ENCODE measurements at places on chromosomes 2 and 18.

GRCh38 chr2:118529908-118530599 is 317.4 kb downstream of the EN1 start:
- H3K4me3 ChIP-seq, result no peak overlapping the region
- H3K4me1 ChIP-seq, result no peaks in the 10 kb centered on the region
- DNase-seq, result no peak
- H3K27ac ChIP-seq, result no peak overlapping the region
- H3K27me3 ChIP-seq, result no peaks in the 10 kb centered on the region

GRCh38 chr2:70643715-70644114 is 90.1 kb upstream of the TGFA start:
- H3K27me3 ChIP-seq, result no peaks in the 10 kb centered on the region
- H3K27ac ChIP-seq, result no peak overlapping the region
- no peak for DNase-seq
- no peak overlapping the region for H3K4me3 ChIP-seq
- H3K36me3 ChIP-seq, result no peaks in the 10 kb centered on the region

DNA sequence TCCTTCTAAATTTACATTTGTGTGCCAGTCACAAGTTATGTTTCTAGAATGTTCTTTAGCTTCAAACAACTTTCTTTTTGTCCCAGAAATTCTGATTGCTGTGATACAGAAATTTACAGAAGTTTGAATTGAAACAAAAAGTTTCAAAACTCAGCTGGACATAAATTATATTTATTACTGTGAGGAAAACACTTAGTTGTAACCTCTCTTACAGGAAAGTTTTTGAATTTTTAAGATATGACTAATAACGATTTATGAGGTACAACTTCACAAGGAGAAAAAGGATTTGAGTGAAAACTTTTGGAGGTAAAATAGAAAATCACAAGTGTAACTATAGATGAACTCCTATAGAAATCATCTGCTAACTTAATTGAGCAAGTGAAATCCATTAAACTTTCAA is 205.3 kb downstream of the TMEM247 start:
- no peaks in the 10 kb centered on the region for H3K27me3 ChIP-seq
- no peak overlapping the region for H3K4me3 ChIP-seq
- H3K27ac ChIP-seq, result no peak overlapping the region
- no peaks in the 10 kb centered on the region for H3K36me3 ChIP-seq
- H3K4me1 ChIP-seq, result no peaks in the 10 kb centered on the region

DNA sequence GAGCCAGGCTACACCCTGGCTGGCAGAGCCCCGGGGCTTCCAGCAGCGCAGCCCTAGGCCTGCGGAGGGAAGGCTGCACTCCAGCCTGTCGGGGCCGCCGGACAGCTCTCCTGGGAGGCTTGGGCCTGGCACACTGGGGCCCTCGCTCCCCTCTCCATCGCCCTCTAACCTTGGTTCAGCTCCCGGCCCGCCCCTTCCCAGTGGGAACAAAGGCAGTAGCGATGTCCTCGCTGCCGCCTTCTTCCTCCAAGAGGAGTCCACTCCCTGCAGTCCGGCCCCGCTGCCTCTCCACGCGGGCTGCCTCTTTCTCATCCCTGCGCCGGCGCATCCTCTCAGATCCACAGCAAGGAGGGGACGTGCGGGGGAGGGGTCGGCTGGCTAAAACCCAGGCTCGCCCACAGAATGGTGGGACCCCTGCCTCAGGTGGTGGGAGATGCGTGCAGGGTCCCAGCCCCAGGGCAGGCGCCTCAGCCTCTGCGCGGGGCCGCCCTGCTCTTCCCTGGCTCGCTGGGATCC is 138.1 kb downstream of the TWIST2 start:
- H3K4me1 ChIP-seq, result no peaks in the 10 kb centered on the region
- no peak overlapping the region for H3K27ac ChIP-seq
- H3K27me3 ChIP-seq, result no peaks in the 10 kb centered on the region
- no peak overlapping the region for H3K4me3 ChIP-seq
- H3K36me3 ChIP-seq, result no peaks in the 10 kb centered on the region
- DNase-seq, result no peak

DNA sequence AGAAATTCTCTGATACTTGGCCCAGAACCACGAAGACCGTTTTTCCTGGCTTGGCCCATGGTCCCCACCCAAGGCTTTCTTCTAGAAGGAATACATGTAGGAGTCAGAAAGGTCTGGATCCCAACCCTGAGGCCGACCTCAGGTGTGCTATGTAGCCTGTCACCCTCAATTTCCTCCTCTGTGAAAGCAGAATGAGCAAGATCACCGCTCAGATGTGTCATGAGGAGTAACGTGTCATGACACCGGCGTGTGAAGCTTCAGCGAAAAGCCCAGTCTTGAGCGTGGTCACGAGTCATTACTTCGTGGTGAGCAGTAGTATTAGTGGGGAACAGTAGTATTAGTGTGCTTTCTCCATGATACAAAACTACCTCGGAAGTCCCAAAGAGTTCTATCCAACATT is 103.4 kb downstream of the ALPK2 start:
- DNase-seq, result no peak
- H3K27ac ChIP-seq, result no peak overlapping the region
- no peaks in the 10 kb centered on the region for H3K36me3 ChIP-seq
- H3K4me3 ChIP-seq, result no peak overlapping the region

GRCh38 chr2:186130748-186131641 is 355.1 kb upstream of the ZC3H15 start:
- no peaks in the 10 kb centered on the region for H3K27me3 ChIP-seq
- H3K4me1 ChIP-seq, result no peaks in the 10 kb centered on the region

DNA sequence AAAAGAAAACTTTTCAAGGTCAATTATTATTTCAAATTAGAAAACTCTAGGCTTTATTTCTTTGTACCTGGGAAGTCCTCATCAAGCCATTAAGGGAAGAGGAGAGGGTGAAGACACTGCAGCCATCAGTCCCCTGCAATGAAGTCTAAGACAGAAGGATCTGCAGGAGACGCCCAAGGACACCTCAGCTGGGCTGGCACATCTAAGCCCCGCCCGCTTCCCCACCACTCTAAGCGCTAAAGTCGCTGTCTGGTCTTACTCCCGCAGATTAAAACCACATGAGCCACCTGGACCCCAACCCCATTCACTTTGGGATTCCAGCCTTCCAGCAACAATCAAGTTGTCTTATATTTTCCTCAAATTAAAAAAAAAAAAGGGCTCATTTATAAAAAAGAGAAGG is 104.4 kb downstream of the AFF3 start:
- H3K4me1 ChIP-seq, result no peaks in the 10 kb centered on the region
- H3K4me3 ChIP-seq, result no peak overlapping the region
- DNase-seq, result no peak

GRCh38 chr2:173649527-173650219 is 295.0 kb downstream of the CDCA7 start:
- H3K4me3 ChIP-seq, result no peak overlapping the region
- H3K27me3 ChIP-seq, result no peaks in the 10 kb centered on the region
- DNase-seq, result no peak
- H3K4me1 ChIP-seq, result no peaks in the 10 kb centered on the region

DNA sequence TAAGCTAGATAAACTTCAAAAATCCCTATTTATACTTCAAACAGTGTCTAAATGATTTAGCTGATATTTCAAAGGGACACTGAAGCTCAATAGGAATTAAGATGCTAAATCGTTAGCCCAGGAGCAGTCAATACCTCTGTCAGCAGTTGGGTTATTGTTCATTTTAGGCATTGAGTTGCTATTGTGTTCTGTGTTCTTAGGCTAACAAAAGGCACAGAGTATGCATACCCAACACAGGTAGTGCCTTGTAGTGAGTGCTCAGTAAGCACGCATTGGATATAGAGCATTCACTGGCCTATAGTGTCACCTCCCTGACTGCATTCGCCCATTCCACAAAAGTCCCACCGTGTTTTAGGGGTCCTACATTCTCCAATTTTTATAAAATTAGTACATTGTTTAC is 152.3 kb downstream of the PIK3C3 start:
- H3K27ac ChIP-seq, result no peak overlapping the region
- no peak for DNase-seq
- H3K4me3 ChIP-seq, result no peak overlapping the region
- H3K36me3 ChIP-seq, result no peaks in the 10 kb centered on the region
- H3K4me1 ChIP-seq, result no peaks in the 10 kb centered on the region

DNA sequence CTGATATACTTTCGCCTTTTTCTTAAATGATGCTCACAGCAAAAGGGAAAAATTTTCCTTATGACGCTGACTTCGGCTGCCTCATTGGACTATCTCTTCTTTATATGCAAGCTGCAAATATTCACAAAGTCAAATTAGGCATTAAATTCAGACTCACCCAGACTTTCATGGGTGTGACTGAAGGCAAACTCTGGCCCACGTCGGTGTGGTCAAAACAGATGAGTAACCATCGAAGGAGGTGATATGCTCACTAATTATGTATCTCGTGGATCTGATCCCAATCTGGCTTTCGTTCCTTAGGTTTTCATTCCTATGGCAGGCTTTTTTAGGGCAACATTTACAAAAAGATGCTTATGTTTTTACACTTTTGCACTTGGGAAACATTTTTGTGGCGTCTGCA is 36.6 kb downstream of the FAM124B start:
- no peaks in the 10 kb centered on the region for H3K27me3 ChIP-seq
- no peak for DNase-seq
- no peaks in the 10 kb centered on the region for H3K36me3 ChIP-seq
- H3K4me3 ChIP-seq, result no peak overlapping the region

DNA sequence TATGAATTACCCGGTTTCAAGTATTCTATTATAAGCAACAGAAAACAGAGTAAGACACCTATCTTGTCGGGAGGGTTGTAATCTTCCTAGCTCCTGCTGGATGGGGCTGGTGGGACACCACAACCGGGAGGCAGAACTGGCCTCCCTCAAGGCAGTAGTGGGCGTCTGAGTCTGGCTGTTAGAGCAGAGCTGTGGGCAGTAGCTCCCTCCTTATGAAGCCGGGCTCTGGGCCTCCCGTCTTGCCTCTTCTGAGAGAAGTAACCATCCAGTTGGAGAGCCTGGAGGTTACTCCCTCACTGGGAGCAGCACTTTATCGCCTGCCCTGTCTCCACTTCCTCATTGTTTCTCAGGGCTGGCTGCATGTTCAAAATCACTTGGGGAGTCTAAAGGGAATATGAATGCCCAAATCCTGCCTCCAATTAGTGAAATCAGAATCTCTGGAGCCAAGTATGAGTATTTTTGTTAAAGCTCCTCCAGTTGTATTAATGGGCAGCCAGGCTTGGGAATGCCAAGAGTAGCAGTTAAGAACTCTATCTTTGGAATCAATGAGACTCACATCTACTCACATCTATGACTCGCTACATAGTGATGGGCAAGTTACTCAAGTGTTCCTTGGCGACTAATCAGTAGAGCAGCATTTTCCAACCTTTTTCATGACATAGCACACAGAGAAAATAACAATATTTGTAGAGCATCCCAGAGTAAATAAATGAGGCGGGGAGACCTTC is 27.3 kb upstream of the NRP2 start:
- H3K27me3 ChIP-seq, result no peaks in the 10 kb centered on the region
- H3K4me3 ChIP-seq, result no peak overlapping the region
- DNase-seq, result no peak

DNA sequence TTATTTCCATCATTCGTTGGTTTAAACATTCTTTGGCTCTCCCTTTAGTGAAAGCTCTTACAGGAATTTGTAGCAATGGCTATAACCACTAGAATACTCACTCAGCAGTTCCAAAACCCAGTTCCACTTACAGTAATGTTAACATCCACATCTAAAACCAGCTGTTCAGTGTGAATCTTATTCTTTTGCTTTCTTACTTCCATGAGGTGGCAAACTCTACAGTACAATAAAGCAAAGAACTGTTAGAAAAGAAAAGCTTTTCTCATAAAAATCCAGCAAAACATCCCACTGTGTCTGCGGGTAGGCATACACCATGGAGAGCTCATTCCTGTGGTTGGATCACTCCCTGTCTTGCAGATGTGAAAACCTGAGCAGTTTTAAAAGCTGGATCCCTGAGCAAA is 147.1 kb downstream of the ARHGAP28 start:
- no peak overlapping the region for H3K4me3 ChIP-seq
- no peak overlapping the region for H3K27ac ChIP-seq
- no peak for DNase-seq
- no peaks in the 10 kb centered on the region for H3K4me1 ChIP-seq
- no peaks in the 10 kb centered on the region for H3K36me3 ChIP-seq
- H3K27me3 ChIP-seq, result no peaks in the 10 kb centered on the region

DNA sequence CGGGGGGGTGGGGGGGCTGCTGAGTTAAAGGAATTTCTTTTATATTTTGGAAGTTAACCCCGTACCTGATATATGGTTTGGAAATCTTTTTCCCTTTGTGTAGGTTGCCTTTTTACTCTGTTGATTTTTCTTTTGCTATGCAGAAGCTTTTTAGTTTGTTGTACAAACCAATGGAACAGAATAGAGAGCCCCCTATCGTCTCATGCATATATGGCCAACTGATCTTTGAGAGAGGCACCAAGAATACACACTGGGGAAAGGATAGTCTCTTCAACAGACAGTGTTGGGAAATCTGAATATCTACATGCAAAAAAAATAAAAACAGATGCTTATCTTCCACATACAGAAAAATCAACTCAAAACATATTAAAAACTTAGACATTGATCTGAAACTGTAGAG is 647.8 kb upstream of the KLHL29 start:
- no peaks in the 10 kb centered on the region for H3K27me3 ChIP-seq
- no peak for DNase-seq
- no peaks in the 10 kb centered on the region for H3K4me1 ChIP-seq
- H3K36me3 ChIP-seq, result no peaks in the 10 kb centered on the region
- H3K27ac ChIP-seq, result no peak overlapping the region

- no peaks in the 10 kb centered on the region for H3K36me3 ChIP-seq
- no peak overlapping the region for H3K27ac ChIP-seq
- no peak overlapping the region for H3K4me3 ChIP-seq
- H3K27me3 ChIP-seq, result no peaks in the 10 kb centered on the region
These were observed 736.6 kb upstream of the ZEB2 start for GRCh38 chr2:145256551-145256950.

DNA sequence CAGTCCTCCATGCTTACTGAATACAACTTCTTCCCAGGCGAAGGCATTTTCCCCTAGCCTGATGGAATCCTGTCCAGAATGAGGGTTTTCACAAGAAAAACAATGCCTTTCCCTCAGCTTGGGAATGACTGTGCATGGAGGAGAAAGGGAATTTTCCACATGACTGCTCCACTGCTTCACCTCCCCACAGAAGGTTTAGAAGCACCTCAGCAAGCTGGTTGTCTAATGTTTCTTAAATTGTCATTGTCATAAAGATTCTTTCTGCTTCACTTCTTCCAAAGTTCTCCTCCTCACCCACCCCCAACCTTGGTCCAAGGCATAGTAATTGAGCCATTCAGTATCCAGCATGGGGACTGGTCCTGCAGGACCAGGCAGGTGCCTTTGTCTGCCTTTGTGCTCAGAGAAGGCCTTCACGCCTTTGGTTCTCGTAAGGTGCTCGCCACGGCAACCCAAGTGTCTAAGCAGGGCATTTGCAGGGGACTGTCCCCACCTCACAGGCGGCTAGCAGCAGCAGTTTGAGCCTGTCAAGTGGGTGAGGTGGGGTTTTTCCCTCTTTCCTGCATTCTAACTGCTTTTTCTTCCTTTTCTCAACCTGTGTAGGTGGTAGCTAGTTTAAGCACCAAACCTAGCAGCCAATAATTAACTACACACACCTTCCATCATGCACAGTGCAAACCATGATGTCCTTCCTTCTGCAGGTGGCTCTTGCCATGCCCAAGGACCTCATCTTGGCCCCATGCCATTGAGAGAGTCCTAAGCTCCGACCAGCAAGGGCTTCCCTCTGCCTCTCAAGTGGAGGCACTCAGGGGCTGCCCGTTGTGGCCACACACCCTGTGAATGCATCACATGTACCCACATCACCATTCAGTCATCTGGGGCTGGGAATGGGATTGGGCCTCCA is 65.7 kb upstream of the BCL2L11 start:
- H3K36me3 ChIP-seq, result no peaks in the 10 kb centered on the region
- no peaks in the 10 kb centered on the region for H3K4me1 ChIP-seq
- H3K27ac ChIP-seq, result no peak overlapping the region
- DNase-seq, result no peak
